GM10248 (cell line): ENCODE measurements at places on chromosomes 7 and 10.

- no peak for DNase-seq
Measured at GRCh38 chr10:116621476-116621875, 723 bp downstream of the PNLIPRP2 start.

GRCh38 chr10:49115015-49115795 lies at the start of gene VSTM4:
VSTM4 (minus strand) TSS chr10:49115522; CDS start chr10:49115485, 37 bp downstream.
- peak; percentile 55 for DNase-seq

DNA sequence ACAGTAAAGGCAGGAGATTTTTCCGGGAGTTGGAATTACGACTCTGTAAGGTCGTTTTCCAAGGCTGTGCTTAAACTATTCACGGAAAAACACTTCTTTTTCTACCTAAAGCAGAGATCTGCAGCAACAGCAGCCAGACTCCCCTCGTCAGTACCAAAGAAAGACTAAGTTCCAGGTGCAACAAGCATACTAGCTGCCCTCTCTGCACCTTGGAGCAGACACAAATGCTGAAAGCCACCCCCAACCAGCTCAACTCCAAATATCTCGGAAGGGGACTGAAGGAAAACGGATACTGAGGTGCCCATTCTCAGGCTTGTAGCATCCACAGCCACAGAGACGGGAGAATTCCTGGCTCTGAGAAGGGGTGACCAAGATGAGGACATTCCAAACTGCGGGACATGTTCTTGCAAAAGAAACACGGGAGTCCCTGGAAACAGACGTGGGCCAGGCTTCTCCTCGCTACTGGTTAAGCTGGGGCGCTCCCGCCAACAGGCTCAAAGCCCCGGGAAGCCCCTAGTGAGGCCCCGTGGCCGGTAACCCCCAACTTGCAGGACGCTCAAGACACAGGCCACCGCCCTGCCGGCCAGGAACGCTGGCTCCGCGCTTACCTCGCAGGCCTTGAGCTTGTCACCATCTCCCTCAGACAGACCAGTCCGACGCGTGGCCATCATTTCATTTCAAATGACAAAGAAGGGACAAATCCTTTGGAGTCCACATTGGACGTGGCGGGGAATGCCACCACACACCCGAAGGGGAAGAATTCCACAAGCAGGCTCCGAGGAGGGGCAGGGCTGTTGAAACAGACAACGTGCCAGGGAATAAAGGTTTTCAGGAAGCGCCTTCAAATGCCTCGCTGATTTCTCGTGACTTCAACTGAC lies 2.2 kb downstream of the ARHGAP21 start:
- no peak for DNase-seq

DNA sequence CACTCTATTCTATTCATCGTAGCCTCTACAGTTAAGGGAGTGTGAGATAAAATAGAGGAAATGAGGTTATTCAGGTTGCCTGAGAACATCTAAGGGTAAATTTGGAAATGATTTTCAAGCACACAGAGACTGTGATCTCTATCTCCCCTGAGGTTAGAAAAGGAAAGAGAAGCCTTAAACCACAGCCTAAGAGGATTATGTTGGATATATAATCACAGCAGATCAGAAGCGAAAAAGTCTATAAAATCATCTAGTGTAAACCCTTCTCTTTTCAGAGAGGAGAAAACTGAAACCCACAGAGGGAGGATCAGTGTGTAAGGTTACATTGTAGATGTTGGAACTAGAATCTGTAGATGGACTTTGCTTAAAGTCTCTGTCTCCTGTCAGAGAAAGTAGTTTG lies 90.6 kb upstream of the SEMA3E start:
- DNase-seq = no peak

GRCh38 chr7:38020121-38020785 lies 99.8 kb downstream of the EPDR1 start:
- no peak for DNase-seq

DNA sequence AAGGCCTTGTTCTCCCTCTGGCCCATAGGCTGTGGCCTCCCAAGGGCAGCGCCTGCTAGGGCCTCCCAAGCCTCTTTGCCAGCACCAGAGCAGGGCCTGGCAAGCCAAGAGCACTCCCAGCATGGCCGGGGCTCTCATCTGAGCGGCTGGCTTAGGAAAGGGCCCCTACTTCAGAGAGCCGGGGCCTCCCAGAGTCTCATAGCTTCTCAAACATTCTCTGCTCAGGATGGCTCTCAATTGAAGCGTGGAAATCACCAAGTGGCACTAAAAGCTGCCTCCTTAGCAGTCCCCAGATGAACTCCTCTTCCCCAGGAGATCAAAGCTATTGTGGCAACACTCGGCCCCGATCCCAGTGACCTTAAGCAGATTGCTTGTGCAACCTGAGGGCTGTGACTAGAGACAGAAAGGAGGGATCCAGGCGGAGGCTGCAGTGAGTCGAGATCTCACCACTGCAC lies 69.4 kb downstream of the FAM53B start:
- no peak for DNase-seq

DNA sequence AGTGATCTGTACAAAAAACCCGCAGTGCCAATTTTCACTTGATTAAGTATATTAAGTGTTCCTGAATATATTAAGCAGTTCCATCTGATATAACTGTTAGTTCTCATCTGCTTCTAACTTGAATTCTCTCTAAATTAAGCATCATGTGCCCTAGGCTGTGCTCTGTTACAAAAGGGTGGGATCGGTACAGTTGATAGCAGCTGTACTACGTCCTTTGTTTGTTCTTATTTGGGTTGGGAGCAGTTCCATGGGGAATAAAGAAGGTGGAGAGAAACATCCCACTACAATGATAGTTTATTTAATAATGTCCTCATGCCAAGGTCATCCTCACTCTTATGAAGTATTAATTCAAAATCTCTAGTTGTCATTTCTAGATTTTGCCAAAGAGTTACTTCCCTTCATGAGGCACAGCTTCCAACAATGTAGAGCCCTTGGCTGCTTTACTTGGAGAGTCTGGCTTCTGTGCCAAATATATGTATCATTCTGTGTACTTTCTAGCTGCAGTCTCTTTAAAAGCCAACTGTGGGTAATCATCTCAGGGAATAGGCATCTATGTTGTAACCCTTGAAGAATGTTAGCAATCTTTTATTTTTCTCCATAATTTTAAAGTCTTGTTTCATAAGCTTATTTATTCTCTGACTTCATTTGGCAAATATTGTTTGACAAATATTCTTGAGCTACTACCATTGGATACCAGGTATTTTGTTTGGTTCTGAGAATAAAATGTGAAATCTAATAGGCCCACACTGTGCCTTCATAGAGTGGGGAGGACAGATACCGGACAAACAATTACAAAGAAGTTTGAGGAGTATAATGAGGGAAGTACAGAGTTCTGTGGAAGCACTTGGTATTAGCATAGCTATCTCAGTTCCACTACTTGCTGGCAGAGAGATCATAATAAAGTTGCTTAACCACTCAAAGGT lies 22.4 kb upstream of the AHR start:
- DNase-seq = no peak

DNA sequence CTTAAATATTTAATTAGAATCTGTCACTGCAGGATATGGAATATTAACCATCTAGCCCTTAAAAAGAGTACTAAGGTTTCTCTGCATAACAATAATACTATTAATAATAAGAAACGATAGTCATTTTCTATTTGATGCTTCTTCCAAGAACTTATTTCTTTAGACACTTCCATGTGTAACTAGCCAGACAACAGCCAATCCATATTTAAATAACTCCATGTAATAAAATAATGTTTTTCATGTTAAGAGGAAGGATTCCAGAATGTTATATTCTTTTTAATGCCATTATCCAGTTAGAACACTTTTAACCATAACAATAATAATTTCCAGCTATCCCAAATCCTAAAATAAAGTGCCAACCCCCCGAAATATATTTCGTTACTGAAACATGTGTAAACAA lies 170.1 kb upstream of the WNT16 start:
- DNase-seq = no peak

DNA sequence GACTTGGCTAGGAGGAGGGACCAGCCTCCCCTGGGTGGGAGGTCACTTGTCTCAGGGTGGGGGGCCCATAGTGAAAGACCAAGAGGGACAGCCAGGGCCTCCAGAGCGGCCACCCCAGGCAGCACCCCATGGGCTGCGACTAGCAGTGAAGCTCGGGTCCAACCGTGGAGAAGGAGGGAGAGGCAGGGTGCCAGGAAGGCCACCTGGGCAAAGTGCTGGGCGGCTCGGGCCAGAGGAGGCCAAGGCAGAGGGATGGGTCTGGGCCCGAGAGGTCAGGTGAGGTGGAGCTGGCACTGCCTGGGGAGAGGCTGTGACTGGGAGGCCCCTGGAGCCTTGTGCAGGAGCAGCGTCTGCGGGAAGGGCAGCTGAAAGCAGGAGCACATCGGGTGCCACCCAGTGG lies 41.8 kb downstream of the CLRN3 start:
- no peak for DNase-seq

GRCh38 chr7:31918706-31919393 lies 151.4 kb downstream of the PDE1C start:
- DNase-seq = no peak

GRCh38 chr7:112888781-112889180 lies 98.6 kb upstream of the TMEM168 start:
- no peak for DNase-seq

DNA sequence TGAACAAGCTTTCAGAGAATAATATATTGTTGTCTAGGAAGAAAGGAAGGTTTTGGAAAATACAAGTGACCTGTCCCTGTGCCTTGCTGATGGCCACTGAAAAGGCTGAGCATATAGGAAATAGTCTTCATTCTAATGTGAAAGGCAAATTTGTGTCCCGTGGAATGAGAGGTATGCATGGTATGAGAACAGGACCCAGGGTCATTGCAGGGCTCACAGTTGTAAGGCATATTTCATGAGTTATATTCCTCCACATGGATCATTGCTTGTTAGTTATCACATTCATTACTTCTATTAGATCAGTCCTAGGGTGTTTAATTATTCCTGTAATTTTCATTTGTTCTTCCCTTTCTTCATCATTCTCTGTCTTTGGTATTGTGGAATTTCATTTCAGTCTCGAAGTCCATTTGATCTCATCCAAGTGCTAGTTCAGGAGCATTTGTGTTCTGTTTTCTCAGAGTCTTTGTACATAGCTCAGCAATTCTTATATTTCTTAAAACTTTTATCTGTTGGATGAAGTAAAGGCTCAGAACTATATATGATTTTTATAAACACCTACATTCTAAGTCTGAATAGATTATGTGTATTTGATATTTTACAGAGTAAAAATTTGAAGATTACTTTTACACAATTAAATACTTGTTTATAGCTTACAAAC lies 39.4 kb upstream of the ARHGAP21 start:
- DNase-seq = no peak

DNA sequence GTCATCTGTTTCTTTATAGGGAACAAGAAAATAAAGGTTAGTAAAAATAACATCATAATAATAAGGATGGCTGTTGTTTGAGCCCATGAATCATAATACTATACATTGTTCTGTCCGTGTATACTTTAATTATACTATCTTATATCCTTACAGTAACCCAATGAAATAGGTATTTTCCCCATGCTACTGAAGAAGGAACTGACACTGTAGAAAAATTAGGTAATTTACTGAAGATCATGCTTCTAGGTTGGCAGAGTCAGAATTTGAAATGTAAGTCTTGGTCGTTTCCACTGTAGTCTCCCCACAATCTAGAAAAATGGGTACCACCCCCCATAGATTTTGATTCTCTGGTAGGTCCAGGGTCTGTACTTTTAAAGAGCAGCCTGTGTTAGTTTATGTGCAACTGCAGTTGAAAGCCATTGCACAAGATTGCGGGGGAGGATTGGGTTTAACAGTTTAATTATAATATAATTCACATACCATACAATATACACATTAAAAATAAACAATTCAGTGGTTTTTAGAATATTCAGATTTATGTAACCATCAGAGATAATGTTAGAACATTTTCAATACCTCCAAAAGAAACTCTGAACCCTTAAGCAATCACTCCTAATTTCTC lies 47.7 kb downstream of the SHOC2 start:
- no peak for DNase-seq

DNA sequence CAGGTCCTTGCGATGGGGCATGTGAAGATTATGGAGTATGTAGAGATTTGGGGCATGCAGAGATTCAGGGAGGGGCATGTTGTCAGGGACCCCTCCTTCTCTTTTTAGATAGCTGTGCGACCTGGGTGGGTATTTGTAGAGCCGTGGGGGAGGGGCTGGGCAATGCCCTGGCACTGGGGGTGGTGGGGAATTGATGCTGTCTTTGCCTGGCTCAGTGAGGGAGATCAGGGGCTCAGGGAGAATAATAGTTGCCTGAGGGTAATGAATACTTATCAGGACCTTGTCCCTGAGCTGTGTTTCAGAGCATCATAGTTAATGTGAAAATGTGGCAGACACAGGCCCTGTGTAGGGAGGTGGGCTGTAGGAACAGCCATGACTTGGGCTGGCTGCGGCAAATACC lies 3.5 kb downstream of the RAMP3 start:
- no peak for DNase-seq

GRCh38 chr10:84254552-84255478 lies 10.0 kb downstream of the RGR start:
- DNase-seq = no peak

GRCh38 chr7:151845412-151846205 lies 31.3 kb downstream of the PRKAG2 start:
- no peak for DNase-seq

- no peak for DNase-seq
Measured at GRCh38 chr7:3594901-3595300, 293.8 kb downstream of the SDK1 start.

DNA sequence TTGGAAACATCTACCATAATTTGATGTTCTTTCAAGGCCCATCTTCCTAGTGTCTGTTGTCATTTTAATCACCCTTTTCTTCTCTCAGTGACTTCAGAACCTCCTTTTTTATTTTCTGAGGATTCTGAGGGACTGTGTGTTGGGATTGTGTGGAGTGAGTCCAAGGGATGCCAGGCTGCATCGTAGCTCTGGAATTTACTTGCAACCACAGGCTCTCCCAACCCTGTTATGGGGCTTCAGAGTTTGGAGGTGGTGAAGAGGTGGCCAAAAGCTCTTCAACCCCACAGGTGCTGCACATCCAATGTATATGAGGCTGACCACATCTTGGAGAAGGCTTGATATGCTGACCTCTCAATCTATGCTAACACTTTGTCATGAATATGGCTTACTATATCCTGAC lies 79.5 kb upstream of the GPR141 start:
- no peak for DNase-seq

DNA sequence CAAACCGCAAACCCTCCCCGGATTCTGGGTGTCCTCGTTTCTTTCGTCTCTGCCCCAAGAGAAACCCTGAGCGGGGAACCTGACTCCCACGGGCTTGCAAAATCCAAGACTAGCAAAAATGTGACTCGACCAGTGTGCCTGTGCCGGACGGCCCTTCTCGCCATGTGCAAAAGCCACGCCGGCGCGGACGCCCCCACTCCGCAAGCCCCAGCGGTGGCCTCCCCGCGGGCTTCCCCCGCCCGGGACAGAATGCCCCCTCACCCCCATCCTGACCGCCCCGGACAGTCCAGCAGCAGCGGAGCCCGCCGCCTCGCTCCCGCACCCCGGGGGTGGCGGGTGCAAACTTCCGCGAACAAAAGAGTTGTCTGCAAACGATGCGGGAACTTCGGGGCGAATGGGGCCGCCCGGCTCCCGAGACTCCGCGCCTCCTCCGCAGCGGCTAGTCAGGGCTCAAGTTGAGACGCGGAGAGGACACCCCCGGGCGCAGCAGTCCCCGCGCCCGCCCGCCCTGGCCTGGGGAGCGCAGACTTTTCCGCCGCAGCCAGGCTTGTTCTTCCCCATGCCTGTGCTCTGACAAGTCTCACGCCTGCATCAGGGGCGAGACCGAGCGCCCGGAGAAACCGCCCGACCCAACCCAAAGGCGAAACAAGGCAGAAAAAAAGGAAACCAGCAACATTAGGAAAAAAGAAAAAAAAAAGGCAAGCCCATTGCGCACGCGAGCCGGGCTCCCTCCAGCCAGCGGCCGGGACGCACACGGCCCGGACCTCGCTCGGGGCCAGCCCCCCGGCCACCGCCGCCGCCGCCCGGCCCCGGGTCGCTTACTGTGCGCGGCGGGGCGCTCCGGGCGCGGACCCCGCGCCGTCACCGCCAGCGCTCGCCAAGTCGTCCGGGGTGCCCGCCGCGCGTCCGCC lies 732 bp downstream of the FAM53B start:
- no peak for DNase-seq
